ENCODE measurements at places on chromosomes 4 and X.

- DNase-seq = no peak
Measured at GRCh38 chr4:32000846-32001488, 1280.8 kb downstream of the PCDH7 start.

DNA sequence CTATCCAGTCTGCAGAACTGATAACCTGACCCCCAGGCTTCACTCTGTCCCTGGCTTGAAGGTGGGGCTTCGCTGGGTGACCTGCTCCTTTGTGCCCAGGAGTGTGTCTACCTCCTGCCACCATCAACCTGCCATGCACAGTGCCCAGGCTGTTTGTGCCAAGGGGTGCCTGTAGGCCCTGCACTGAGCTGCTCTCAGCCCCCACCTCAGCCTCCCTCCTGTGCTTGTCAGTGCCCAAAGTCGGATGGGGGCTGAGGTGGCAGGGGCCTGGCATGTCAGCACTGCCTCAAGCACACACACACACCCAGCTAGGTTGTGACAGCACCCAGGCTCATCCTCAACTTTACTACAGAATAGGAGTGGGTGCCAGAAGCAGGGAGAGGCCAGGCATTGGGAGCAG, 23.5 kb downstream of the SPCS3 start:
- DNase-seq = no peak

GRCh38 chr4:1592068-1592708, 91.9 kb downstream of the FAM53A start:
- DNase-seq = no peak

- DNase-seq = no peak
Measured at GRCh38 chr4:20462426-20463175, 210.9 kb downstream of the SLIT2 start.

DNA sequence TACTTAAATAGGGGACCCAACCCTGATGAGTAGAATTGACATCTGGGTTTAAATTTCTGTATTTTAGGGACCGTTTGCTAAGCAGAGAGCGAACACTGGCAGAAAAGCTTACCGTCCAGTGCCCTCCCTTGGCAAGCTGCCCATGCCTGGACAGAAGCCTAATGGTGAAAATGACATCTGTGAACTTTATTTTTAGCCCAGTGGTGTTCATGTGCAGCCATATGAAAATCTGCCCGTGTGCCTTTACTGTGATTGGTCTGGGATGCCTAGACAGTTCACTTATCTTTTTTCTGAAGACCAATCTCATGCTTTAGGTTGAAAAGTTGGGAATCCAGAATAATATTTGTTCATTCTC, 1.1 kb downstream of the STBD1 start:
- DNase-seq = no peak

DNA sequence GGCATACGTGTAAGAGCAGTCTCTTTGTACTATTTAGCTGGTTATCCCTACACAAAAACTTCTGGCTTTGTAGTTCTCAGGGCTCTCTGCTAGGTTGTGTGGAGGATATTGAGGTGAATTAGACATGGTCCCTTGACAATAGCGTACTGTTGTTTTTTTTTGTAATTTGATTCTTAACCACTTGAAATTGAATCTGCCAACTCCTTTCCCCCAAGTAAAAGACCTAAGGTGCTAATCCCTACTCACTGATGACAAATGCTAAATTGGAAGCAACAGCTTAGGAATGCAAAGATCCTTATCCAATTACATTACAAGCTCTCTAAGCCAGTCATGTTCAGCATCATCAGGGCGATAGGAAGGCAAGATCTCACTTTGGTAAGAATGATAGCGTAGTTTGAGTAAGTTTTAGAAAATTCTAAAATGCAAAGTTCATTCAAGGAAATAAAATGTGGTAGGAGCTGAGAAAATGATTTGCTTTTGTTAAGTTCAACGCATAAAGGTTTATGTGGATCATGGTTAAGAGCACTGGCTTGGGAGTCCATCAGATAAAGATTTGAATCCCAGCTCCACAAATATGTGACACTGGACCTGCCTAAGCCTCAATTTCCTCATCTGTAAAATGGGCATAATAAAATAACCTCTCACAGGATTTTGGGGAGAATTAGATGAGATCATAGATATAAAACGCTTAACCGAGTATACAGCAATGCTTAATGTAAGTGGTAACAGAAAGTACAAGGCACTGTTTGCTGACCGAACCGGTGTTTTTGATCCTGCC, 39.3 kb downstream of the DOCK11 start:
- DNase-seq = no peak

DNA sequence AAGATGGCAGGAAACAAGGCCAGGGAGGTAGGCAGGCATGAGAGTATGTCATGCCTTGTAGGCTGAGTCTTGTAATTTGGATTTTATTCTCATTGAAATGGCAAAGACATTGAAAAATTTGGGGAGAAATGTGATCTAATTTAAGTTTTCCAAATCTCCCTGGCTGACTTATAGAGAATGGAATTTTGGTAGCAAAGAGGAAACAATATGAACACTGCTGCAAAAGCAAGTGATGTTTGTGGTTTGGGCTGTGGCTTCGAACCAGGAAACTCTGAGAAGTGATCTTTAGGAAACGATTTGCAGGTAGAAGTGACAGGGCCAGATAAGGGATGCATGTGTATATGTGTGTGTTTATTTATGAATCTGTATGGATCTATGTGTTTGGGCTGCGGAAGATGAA, 35.6 kb downstream of the ARSJ start:
- DNase-seq = peak; percentile 19

GRCh38 chr4:45062935-45063545, 336.7 kb upstream of the GNPDA2 start:
- DNase-seq = no peak

GRCh38 chrX:133580625-133581024, 165.3 kb upstream of the GPC4 start:
- DNase-seq = no peak

DNA sequence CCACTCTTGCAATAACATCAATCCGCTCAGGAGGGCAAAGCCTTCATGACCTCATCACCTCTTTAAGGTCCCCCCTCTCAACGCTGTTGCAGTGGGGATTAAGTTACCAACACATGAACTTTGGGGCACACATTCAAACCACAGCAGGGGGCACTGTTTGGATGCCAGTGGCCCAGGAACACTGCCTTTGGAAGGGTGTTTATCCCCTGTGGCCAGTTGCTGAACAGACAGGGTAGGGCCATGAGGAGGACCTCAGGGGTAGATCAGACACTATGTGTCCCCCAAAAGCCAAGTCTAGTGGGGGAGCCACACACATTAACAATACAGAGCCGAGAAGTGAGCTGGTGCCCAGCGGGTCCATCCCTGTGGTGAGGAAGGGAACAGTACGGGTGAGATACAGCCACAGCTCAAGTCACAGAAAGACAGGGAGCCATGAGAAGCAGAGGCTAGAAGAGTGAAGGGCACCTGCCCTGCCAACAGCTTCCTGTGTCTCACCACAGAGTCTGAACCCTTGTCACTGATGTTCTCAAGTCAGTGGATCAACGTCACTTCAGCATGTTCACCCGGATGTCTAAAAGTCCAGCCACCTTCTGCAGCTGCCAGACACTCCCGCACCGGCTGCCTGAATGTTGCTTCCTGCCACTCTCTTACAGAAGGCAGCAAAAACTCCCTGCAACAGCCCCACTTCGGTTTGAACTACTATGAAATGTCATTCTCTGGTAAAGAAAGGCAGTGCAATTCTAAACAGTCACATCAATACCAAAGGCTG, 19.9 kb upstream of the MXD4 start:
- DNase-seq = peak; percentile 98

GRCh38 chr4:180449395-180449956, 1793.7 kb upstream of the TENM3 start:
- DNase-seq = peak; percentile 25

DNA sequence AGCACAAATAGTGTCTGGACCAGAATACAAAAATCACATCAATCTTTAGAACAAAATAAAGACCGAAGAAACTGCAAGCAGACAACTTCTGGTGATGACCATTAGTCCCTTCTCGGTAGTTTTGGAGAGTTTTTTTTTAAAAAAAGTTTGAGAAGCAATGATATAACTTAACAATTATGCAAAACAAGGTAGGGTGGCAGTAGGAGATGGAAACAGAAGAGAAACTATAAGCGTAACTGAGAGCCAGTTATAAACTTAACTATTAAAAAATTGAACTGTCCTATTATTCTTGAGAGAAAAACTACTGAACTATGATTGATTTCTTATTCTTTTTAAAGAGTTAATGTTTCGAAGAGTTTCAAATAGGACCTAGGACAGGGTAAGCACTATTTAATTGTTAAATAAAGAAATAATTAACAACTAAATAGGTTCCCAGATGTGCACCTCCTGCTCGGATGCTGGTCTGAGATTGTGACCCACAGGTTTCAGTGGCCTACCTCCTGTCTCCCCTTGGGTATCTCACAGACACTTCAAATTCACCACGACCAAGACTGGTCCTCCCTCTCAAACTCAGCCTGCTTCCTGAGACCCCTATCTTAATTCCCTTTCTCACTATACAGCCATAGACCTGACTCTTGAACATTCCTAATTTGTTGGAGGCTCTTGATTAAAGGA, 81.3 kb downstream of the LEF1 start:
- DNase-seq = no peak

GRCh38 chr4:109708990-109709389, 5.7 kb upstream of the CASP6 start:
- no peak for DNase-seq

GRCh38 chr4:145061318-145061920, 36.6 kb downstream of the ANAPC10 start:
- DNase-seq = peak; percentile 77

GRCh38 chrX:151030845-151031244, 47.7 kb downstream of the HMGB3 start:
- no peak for DNase-seq

- DNase-seq = no peak
Measured at GRCh38 chr4:26319949-26320537, 771 bp upstream of the RBPJ start.

- no peak for DNase-seq
Measured at GRCh38 chr4:108775921-108776320, 13.1 kb upstream of the ETNPPL start.

DNA sequence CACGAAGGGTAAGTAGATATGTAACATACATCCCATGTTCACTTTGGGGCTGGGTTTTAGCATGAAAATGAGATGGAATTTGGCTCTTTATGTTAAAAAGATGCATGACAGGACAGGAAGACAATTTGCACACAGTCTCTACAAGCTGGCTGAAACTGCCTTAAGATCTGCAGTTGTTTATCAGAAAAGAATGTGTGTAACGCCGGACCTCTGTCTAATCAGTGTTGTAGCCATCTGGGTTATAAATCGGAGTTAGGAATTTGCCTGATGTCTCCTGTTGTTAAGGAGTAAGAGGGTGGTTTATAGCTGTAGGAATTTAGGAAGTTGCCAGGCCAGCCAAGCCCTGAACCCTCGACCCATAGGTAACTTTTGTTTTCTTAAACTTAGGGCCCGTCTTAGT, 562.9 kb upstream of the FAT1 start:
- DNase-seq = no peak

GRCh38 chrX:112832481-112833095, 8.0 kb downstream of the AMOT start:
- no peak for DNase-seq

GRCh38 chr4:2756691-2757350, 685 bp upstream of the TNIP2 start:
- no peak for DNase-seq

DNA sequence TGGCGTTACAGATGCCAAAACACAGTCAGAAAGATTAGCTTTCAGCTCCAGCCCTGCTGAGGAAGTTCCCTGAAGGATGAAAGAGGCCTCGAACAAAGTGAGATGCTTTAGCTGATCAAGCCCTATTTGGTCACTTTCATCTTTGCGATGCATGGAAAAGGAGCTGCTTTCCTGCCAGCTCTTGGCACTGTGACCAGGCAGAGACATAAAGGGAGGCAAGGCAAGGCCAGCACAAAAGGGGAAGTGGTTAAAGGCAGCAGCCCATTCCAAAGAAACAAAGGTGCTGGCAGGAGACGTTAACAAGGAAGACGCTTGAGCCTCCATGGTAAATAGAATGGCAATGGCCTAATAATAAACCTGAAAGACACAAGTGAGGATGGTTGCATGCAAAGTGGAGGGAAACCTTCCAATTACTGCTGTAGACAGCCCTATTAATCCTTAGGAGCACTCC, 617.1 kb upstream of the INTU start:
- DNase-seq = no peak

DNA sequence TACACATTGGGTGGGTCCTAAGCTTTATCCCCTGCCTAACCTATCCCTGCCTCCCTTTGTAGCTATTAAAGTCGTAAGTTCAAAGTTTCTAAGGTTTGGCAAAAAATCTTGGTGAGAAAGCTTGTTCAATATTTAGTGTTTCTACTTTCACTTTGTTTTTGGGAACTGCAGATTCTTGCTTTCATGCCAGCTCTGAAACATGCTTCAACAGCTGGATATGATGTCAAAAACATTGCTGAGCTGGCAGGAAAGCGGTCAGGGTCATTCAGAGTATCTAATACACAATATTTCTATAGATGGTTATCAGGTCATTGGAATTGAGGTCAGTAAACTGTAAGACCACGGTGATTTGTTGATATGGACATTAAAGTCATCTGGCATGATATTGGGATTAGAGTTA, 19.7 kb downstream of the CENPI start:
- DNase-seq = no peak

GRCh38 chr4:35105486-35105885, 1138.8 kb downstream of the ARAP2 start:
- no peak for DNase-seq

DNA sequence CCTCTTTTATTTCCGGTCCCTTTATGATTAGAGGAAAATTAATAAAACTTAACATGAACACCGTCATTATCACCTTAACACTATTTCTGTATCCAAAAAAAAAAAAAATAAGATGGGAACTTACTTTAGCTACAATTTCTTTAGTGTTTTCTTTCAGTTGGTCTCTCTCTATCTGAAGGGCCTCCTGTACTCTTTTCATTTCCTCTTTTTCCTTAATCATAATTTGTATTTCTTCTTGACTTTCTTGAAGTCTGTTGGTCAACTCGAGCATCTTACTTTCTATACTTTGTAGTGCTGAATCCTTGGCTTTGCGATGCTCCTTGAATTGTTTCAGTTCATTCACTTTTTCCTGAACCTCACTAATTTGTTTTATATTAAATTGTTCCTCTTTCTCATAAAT, 45.3 kb upstream of the BDH2 start:
- no peak for DNase-seq

DNA sequence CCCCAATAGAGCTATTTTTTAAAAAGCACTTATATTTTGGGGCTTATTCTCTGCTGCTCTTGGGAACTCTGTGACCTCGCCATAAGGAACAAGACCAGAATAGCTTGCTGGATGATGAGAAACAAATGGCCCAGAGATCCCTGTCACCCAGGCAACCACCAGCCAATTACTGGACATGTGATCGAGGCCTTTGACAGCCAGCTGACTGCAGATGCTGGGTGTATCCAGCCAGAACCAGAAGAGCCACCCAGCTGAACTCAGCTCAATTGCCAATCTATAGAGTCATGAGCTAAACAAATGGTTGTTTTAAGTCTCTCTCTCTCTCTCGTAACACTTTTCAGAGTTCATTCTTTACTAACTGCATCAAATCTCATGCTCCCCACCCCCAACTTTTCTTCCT, 24.4 kb upstream of the CITED1 start:
- DNase-seq = no peak

GRCh38 chr4:8323947-8324555, 54.5 kb downstream of the HTRA3 start:
- DNase-seq = no peak
